K562 (cell line): ENCODE measurements at places on chromosomes 7 and 10.

DNA sequence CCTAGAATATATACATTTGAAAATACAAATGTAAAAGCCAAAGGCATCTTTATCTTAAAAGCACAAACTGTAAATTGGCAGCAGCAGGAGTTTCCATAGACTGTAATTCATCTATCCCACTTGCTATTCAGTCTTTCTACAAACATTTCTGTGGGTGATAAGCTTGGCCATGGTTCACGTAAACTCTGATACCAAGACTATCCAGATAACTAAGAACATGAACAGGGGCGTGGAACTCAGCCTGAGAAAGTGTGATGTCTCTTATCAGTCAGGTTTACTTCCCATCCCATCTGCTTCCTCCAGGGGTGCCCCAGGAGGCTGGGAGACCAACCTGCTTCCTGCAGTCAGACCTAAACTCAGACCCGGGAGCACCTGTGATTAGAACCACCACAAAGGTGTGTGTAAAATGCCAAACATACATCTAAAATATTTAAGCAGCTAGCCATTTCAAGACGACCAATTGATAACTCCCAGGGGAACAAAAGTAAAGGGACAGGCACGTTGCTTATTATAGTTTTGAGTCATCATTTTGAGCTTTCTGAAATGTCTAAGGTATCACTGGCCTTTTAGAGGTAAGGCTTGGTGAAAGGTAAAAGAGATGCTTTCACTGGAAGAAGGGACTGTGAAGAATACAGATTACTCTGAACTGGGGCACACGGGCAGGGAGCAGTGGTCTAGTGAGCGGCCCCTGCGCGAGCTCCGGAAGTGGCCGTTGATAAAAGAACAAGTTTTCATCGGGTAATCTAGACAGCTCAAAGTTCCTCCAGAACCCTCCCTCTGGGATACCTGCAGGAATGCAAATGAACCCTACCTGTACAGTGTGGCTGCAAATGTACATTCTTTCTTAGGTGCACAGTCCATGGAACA is 51.5 kb downstream of the RSU1 start:
- DNase-seq = peak; percentile 75

DNA sequence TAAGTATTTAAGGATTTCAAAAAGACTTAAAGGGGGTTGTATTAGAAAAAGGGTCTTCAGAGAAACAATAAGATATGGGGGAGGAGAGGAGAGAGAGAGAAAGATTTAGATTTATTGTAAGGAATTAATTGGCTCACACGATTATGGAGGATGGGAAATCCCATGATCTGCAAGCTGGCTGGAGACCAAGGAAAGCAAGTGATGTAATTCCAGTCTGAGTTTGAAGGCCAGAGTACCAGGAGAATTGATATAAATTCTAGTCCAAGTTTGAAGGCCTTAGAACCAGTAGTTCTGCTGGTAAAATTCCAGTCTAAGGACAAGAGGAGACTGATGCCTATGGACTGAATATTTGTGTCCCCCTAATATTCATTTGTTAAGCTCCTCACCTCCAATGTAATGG is 20.6 kb upstream of the SLC13A1 start:
- no peak for DNase-seq

DNA sequence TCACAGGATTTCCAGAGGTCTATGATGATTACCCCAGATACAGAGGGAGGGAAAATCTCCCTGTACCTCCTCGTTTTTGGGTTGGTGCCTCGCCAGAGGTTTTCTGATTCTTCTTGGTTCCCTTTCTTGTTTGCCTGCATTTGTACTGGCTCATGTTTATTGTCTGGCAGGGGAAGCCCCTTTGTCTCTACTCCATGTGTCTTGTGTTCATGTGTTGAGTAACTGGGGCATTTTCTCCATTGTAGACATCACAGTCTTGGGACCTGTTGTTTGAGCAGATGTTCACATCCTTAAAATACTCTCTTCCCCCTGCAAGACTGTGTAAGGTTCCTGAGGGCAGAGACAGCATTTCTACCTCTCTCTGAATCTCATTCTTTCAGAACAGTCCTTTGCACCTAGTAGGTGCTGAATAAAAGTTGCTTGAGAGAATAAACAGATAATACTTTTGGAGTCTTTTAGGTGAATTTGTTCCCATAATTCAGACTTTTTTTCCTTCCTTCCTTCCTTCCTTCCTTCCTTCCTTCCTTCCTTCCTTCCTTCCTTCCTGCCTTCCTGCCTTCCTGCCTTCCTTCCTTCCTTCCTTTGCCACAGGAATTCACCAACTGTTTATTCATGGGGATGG is 25.1 kb downstream of the CDK14 start:
- DNase-seq = no peak

DNA sequence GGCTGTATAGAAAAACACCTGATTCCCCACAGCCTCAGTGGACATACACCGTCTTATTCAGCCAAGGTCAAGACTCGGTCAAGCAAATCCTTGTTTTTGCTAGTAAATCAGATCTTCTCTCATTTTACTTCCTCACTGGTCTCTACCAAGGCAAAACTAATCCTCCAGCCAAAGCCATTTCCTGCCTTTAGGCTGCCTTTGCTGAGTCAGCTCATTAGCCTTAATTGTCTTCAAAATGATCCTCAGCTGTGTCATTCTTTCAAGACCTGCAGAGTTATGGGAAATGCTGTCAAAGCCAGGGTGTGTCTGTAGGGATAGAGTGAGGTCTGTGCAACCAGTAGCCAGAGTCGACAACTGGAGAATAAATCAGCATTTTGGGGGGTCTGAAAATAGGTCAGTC is 107.2 kb upstream of the FAM180A start:
- DNase-seq = no peak

DNA sequence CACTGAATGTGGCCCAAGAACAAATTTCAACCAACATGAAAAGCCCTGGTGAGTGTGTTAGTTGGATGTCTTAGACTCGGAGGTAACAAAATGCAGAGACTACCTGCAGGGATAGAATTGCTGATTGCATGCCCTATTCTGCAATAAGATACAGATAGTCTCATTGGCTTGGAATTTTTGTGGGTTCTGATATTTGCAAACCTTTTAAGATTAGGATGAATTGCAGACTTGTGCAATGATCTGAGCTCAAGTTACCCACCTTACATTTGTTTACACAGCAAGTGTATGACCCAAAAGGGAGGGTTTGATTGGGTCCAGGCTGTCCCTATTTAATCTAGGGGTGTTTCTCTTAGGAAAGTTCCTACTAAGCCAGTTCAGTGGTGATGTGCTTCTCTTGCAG is 45.4 kb downstream of the GPR37 start:
- no peak for DNase-seq

DNA sequence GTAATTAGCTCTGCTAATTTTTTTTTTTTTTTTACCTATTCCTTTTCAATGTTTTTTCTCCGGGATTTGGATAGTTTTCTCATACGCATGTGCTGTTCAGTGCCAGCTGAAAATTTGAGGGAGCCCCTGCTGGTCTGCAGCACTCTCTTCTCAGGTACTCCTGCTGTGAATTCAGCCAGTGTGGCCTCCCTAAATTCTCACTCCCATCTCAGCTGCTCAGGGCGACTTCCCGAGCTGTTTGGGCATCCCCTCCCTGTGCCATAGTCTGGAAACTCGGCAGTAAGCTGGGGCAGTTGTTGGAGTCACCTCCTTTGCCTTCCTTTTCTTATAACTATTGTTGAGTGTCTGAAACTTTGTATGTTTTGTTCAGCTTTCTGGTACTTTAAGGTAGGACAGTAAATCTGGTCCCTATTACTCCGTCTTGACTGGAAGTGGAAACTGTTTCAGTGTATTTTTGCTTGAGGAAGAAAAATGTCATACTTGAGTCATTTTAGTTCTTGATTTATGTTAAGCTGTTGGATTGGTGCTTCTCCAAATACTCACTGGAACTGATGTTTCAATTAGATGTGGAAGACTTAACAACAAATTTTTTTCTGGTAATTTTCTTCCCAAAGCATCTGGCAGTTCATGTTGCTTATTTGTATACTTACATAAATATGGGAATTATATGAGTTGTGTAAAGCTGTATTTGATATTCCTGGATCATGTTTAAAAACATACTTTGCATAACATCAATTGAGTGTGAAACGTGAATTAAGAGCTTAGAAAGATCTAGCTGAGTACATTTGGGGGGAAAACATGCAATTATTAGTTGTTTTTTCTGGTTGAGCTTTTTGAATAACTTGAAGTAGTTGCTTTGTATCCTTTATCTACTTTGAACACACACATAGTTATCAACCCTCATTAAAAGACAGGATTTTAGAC is 33.7 kb downstream of the MINPP1 start:
- no peak for DNase-seq

DNA sequence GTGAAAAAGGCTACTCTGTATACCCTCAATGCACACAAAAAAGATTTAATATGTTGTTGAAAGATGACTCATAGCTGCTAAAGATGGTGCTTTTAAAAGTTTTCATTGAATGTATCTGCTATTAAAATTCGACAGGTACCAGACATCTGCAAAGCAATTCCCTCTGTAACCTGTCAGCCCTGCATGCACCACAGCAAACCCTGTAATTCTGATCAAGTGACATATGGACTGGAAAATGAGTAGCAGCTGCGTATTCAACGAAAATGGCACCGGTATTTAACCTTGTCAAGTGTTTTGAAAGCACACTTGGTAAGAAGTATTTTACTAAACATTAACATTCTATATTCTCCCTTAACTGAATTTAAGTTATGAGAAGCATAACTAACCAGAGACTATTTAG is 58.2 kb upstream of the PTPRN2 start:
- no peak for DNase-seq

DNA sequence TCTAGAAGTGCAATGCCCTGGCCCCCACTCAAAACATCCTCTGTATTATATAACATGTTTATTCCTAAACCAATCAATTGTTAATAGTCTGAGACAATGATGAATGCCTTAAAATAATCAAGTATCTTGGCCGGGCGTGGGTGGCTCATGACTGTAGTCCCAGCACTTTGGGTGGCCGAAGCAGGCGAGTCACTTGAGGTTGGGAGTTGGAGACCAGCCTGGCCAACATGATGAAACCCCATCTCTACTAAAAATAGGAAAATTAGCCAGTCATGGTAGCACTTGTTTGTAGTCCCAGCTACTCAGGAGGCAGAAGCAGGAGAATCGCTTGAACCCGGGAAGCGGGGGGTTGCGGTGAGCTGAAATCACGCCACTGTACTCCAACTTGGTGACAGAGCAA is 29.4 kb upstream of the CACNA2D1 start:
- no peak for DNase-seq

DNA sequence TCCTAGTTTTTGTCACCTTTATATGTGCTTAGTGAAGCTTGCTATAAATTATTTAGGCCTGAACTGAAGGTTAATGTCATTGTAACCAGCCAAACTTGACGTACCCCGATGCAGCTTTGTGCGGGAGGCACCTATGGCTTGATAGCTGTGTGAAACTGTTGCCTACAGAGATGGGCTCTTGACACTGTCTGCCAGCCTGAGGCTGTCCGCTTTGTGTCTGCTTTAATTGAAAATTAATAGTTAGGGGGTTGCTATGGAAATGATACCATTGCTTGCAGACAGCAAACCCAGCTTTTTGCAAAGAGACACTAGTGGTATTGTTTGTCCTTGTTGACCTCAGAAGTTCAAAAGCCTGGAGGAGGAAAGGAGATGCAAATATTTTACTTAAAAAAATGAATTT is 2.1 kb upstream of the FOXP2 start:
- no peak for DNase-seq

DNA sequence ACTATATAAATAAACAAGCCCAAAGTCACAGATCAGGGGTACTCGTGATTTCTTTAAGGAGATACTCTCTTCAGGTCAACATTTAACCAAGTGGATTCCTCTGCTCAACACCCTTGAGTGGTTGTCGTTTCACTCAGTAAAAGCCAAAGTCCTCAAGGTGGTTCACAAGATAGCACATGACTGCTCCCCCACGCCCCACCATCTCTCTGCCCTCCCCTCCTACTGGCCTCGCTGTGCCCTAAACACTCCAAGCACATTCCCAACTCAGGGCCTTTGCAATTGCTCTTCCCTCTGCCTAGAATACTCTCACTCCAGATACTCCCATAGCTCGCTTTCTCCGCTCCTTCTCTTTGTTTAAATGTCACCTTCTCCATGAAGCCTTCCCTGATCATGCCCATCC is 72.1 kb upstream of the FHIP2A start:
- DNase-seq = peak; percentile 33

- DNase-seq = peak; percentile 51
Measured at GRCh38 chr10:92291921-92292845, 1.2 kb downstream of the MARCHF5 start.

- no peak for DNase-seq
Measured at GRCh38 chr7:2411815-2412586, 8.6 kb downstream of the CHST12 start.

DNA sequence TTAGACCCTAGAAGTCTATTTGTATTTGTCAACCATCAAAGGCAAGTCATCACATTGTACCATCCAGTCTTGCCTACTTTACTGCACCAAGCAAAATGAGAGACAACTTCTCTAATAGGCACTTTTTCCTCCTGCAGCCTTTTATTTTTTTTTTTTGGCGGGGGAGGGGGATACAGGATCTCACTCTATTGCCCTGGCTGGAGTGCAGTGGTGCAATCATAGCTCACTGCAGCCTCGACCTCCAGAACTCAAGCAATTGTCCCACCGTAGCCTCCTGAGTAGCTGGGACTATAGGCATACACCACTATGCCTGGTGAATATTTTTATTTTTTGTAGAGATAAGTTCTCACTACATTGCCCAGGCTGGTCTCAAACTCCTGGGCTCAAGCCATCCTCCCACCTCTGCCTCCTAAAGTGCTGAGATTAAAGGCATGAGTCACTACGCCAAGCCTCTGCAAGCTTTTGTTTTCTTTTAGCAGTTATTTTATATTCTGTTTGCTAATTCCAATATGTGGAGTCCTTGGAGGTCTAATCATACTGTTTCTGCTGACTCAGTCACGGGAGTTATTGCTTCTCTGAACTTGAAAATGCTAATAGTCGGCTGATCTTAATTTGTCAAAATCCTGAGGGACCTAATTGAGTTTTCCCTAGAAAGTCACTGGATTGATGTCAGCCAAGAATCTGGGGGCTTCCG is 14.2 kb downstream of the KPNA7 start:
- DNase-seq = no peak

GRCh38 chr10:117496031-117496430 is 46.5 kb upstream of the EMX2 start:
- no peak for DNase-seq

GRCh38 chr10:52984169-52984568 is 211.6 kb upstream of the MBL2 start:
- DNase-seq = no peak

GRCh38 chr10:42942279-42942950 is 134.5 kb upstream of the RET start:
- DNase-seq = no peak

DNA sequence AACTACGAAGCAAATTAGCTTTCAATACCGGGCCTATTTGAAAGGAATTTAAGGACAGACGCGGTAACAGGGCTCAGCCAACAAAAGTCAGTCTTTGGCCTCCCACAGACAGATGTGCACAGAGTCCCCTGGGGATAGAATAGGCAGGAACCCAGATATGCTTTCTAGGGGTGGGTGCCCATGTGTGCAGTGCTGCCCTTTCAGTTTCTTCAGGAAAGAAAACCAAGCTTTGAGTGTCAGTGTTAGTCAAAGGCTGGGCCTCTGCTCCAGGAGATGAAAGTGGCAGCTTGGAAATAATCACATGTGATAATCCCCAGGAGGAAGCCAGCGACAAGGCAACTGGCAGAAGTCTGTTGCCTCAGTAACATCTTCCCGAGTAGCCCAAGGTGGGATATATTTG is 43.8 kb upstream of the CSTF2T start:
- no peak for DNase-seq
